OCI-LY7 (cell line): ENCODE measurements at places on chromosomes 7 and 10.

DNA sequence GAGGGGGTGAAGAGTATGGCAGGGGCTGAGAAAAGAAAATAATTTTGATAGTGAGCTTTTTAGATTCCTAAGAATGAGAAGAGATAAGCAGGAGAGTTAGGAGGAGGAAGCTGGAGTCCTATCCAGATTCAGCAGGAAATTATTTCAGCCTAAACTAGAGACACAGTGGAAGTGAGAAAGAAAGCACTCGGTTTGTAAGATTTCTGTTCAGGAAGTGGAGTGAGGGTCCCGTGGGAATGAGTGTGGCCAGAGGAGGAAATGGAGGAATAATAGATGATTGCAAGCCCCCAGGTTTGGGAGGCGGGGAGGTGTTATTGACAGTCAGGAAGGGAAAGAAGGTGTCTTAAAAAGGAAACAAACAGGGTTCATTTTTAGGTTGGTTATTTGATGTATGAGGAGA is 84.8 kb upstream of the NRP1 start:
- no peak for DNase-seq

GRCh38 chr10:79932841-79933379 is 16.0 kb downstream of the SFTPD start:
- DNase-seq, result no peak

GRCh38 chr10:4941540-4942330 is 21.5 kb upstream of the AKR1C1 start:
- DNase-seq, result no peak

- no peak for DNase-seq
Observed at GRCh38 chr10:107913317-107914294, 749.1 kb upstream of the SORCS1 start.

- no peak for DNase-seq
Observed at GRCh38 chr10:76416642-76417041, 985.2 kb downstream of the LRMDA start.

DNA sequence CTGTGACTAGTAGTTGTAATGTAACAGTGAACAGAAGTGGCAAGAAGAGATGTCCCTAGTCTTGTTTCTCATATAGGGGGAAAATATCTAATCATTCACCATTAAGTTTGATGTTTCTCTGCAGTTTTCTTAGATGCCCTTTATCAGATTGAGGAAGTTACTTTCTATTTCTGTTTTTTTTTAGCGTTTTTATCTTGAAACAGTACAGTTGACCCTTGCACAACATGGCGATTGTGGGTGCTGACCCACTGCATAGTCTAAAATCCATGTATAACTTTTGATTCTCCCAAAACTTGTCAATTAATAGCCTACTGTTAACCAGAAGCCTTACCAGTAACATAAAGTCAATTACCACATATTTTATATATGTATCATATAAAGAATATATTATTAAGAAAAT is 192.0 kb downstream of the ADK start:
- no peak for DNase-seq

- DNase-seq, result no peak
Observed at GRCh38 chr10:48582970-48583369, 21.9 kb downstream of the ARHGAP22 start.

- no peak for DNase-seq
Observed at GRCh38 chr7:100827330-100828226, at the start of gene EPHB4. Gene EPHB4, minus strand, starts transcription at chr7:100827523. Its CDS starts 493 bp downstream, at chr7:100827030.

- DNase-seq, result no peak
Observed at GRCh38 chr10:127849921-127850320, 42.8 kb downstream of the CLRN3 start.

GRCh38 chr7:52826515-52827265 is 208.7 kb upstream of the POM121L12 start:
- DNase-seq, result no peak

DNA sequence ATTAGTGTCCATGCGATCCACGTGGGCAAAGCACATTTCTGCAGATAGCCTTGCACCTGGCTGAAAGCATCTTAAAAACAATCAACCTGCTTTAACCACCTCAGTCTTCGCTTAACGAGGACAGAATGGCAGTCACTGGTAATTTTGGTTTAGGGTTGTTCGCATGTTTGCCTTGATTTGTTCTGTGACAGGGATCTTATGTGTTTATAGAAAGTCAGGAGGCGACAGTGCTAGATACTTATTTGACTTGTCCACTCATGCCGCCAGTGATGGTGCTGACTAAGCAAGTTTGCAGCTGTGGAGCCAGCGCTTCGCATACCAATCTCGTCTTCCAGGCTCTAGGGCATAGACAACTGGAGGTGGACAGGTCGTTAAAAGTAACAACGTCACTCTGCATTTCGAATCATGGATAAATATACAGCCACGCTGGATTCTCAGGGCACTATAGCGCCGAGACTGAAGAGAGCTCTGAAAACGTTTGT is 1.2 kb upstream of the TMEM243 start:
- no peak for DNase-seq

DNA sequence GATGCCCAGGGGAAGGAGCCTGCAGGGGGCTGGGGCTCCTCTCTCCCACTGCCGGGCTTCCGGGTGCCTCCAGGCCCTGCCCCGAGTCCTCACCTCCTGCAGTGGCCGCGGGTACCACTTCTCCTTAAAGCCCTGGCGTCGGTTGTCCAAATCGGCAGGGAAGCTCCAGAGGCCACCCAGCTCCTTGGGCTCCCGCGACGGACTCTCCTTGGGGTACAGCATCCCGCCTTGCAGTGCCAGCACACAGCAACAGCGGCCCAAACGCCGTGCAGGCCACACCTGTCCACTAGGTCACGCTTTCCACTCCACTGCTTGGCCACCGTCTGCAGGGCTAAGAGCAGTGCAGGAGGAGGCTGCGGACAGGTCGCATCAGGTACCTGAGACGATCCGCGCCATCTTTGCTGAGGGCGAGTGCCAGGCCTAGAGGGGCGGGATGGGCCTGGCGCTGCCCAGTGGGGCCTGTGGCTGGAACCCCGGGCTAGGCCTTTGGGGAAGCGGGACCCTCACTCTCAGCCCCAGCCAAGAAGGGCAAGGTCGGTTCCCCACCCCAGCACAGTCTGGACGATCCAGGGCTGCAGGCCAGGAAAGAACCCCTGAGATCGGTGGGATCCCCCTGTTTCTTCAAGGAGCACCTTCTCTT is 47.7 kb upstream of the ZNF479 start:
- DNase-seq, result no peak

GRCh38 chr10:98038288-98038687 is 7.9 kb upstream of the CRTAC1 start:
- no peak for DNase-seq

- DNase-seq, result no peak
Observed at GRCh38 chr10:47322300-47323061, at the start of gene GDF2. Gene GDF2, plus strand, starts transcription at chr10:47322454. Its CDS starts 215 bp downstream, at chr10:47322669.

DNA sequence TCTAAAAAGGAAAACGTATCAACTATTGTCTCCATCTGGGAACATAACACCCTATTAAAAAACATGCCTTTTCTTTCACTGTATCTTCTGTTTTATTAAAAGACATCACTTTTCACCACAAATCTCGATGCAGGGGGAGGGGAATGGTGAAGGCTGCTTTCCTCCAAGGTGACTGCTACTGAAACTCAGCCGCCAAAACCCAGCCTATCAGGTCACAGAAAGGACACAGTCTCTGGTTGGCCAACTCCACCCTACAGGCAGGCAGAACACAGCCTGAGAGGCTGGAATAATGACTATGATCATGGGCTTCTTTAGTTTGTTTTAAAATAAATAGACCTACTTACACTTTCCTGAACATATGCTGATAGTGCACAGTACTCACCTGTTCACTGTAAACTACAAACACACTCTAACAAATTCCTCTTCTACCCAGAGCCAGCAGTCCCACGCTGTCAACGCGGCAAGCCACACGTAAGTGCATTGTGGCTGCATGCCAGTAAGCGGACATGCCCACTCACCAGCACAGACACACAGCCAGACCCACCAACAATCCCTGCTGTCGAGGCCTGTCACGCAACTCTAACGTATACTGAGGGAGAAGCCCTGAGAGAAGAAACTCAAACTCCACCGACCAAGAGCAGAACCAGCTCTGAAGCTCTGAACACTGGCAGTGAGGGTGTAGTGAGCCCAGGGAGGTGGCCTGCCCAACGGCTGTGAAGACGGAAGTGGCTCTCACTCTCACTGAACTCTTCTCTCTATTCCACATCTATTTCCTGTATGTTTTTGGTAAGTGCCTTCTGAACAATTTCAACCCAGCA is 41.8 kb downstream of the NCAPG2 start:
- DNase-seq, result no peak

GRCh38 chr10:133401500-133401899 is 7.5 kb downstream of the MTG1 start:
- DNase-seq, result no peak

- no peak for DNase-seq
Observed at GRCh38 chr10:126844406-126844805, 60.8 kb upstream of the DOCK1 start.

- no peak for DNase-seq
Observed at GRCh38 chr10:4028027-4028471, 243.0 kb upstream of the KLF6 start.

- DNase-seq, result no peak
Observed at GRCh38 chr10:6128591-6129251, 39.9 kb downstream of the RBM17 start.

GRCh38 chr10:92850185-92850584 is 1.9 kb downstream of the EXOC6 start:
- no peak for DNase-seq

- no peak for DNase-seq
Observed at GRCh38 chr7:4119848-4120247, 562.2 kb upstream of the FOXK1 start.

DNA sequence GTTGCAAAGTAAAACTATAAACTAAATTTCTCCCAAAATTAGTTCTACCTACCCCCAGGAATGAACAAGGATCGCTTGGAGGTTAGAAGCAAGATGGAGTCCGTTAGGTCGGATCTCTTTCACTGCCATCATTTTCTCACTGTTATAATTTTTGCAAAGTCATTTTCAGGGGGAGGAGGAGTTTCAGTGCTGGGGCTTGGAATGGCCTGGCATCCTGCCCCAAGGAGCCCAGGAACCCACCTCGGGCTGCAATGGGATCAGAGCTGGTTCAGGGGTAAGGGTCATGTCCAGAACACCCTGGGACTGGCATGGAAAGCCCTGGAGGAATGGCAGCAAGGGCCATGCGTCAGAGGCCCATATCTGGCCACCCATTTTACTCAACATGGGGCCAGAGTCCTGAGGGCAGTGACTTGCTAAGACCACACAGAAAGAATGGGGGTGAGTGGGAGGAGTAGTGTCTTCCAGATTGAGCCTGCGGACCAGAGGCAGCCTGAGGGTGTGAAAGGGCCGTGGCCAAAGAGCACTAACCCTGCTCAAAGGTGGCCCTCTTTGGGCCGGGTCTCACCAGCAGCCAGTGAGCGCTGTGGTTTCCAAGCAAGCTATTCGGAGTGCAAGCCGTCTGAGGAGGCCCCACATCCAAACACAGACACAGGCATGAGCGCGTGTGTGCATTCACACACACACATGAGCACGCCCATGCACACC is 31.8 kb downstream of the GPRIN2 start:
- no peak for DNase-seq

GRCh38 chr7:69042138-69042537 is 556.1 kb upstream of the AUTS2 start:
- DNase-seq, result no peak

GRCh38 chr7:86931439-86931838 is 128.0 kb downstream of the ELAPOR2 start:
- DNase-seq, result no peak

DNA sequence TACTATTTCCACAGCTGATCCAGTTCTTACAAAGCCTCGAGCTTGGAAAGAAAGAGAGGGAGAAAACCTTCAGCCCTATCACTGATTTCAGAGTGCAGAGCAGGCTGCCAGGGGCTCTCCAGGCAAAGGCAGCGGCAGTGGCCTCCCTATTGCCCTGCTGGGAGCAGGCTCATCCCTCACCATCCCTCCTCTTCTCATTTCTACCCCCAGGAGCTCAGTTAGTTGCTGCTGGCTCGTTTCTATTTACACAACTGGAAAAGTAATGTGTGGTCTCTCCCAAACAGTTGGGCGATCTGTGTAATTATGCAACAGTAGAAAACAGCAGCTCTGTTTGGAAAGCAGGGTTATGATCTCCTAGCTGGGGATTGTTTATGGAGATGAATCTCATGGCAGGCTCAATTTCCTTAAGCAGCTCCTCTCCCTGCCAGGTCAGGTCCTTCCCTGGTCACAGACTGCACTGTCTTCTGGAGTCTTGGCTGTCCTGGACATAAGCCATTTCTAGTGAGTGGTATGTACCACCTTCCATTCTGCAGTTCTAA is 28.7 kb upstream of the TNS3 start:
- no peak for DNase-seq

GRCh38 chr10:113021268-113022040 is 71.4 kb downstream of the TCF7L2 start:
- DNase-seq, result no peak

DNA sequence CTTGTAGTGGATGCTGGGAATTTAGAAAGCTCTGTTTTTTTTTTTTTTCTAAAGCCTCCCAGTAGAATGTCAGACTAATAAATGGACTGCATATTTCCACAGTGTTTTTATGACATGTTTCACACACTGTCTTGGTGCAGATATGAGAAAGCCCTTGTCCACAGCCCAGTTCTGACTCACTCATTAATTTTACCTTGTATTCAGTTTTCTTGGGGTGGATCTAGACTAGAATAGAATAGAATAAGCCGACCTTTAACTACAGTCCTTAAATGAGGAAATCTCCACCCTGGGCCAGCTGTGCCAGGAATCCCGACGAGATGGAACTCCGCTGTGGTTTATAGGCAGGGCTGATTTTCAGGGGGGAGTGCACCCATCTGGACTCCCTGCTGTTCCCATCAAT is 274.7 kb downstream of the NRG3 start:
- DNase-seq, result no peak

- no peak for DNase-seq
Observed at GRCh38 chr10:48464871-48465736, 139.8 kb downstream of the ARHGAP22 start.

GRCh38 chr7:124843336-124843735 is 77.7 kb upstream of the GPR37 start:
- DNase-seq, result no peak

DNA sequence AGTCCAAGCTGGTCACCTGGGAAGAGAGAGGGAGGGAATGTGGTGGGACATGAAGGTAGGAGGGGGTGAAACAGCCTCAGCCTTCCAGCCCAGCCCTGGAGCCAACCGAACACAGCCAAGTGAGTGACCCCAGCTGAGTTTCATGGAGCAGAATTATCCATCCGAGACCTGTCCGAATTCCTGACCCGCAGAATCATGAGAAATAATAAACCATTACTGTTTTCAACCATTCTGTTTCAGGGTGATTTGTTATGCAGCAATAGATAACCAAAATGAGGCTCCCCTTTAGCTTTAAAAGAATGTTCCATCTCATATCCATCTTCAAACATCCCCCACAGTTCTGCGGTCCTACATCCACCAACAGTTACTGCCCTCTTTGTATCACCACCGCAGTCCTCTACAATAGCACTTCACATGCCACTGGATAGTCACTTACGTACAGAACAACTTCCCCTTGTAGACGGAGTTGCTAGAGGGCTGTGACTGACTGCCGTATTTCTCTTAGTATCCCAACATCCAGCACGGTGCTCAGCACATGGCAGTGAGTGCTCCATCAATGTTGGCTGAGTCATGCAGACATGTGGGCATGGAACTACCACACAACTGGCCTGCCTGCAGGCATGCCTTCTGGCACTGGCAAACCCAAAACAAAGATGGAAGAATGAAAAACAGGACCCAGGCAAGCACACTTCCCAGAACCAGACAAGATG is 18.5 kb downstream of the KIAA1549 start:
- DNase-seq, result no peak

- DNase-seq, result no peak
Observed at GRCh38 chr7:26842897-26843296, 21.5 kb downstream of the SKAP2 start.
